ENCODE measurements at places on chromosomes 6 and 20.

- DNase-seq: no peak
These were observed 600.6 kb downstream of the QKI start for GRCh38 chr6:164015088-164015484.

DNA sequence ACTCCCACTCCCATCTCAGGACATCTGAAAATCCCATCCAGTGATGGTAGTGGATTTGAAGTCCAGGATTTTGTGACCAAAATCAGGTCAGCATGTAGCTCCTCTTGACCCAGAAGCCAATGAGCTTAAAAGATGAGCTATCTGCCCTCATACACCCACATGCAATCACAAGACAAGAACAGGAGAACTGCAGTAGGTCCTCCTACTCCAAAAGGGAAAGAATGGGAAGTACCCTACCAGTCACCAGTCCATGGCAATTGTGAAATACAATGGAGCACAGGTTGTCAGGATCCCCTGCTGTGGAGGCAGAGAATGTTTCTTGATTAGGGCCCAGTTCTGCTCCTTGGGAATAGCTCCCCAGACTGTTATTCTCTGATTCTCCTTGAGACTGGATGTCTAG, 347.3 kb upstream of the CNR1 start:
- no peak for DNase-seq

DNA sequence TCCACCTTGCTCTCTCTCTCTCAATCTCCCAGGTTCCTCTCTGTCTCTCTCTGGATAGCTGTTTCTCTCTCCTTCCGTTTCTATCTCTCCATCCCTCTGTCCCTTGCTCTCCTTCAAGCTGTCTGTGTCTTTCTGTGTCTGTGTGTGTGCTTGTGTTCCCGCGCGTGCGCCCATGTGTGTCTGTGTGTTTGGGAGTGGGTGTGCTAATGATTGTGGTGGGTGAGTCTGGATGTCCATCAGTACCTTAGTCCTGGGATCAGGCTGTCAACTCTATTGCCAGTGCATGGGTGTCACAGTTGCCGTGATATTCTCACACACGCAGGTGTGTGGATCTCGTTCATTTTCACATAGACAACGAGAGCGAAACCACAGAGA, 1380.6 kb upstream of the DEFB115 start:
- DNase-seq: no peak

DNA sequence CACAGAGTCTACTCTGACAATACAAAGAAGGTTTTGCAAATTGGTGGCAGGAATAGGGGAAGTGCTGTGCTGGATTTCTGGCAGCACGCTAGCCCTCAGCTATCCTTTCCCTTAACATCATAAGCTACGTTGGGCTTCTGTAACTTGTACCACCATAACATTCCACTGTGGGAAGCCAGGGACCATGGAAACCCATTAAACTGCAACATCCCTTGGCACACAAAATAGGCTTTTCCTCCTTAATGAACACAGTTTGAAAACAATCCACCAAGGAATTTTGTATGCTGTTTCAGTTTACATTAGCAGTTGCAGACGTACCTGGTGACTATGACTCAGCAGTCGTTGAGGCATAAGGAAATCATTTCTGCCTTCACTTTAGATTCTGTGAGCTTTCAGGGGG, 203.9 kb upstream of the RAB32 start:
- peak; percentile 9 for DNase-seq

DNA sequence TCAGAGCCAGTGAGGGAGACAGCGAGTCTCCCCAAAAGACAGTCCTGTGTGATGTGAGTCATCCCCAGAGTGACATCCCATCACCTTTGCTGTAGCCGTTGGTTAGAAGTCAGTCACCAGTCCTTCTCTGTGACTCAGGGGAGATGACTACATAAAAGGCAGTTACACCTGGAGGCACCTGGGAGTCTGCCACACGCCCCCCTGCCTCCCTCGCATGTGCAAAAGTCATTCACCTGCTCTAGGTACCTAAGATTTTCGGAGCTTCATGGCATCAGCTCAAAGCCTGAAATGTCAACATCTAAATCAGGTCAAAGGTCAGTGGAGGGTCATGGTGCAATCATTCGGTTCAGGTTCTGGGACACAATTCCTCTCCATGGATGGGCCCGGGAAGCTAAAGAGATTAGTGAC, 50.3 kb downstream of the PRR18 start:
- no peak for DNase-seq

- DNase-seq: no peak
These were observed 9.4 kb downstream of the MMP24 start for GRCh38 chr20:35235881-35236280.

DNA sequence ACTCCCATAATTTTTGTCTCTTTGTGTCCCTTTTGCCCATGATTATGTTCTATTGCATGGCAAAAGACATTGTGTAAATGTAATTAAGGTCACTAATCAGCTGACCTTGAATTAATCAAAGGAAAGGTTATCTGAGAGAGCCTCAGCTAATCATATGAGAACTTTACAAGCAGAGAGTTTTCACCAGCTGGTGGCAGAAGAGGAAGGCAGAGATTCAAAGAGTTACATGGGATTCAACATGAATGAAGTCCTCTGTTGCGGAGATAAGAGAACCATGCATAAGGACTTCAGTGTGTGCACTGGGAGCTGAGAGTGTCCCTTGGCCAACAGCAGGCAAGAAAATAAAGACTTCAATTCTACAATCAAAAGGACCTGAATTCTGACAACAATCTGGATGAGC, 494.1 kb upstream of the ARID1B start:
- no peak for DNase-seq

DNA sequence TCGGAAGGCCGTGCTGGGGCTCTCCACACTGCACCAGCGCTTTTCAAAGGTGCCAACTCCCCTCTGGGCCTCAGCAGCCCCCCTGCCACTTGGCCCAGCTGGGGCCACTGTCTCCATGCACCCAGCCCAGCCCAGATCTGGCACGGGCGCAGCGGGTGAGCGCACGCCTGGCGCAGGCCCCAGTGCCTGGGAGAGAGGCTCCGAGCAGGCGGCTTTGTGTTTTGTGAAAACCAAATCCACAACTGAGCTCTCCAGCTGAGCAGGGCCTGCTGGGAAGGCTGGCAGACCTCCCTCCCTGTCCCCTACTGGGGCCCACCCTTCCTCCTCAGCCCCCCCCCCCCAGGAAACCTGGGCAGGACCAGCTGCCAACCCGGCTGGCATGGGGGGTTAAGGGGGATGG, 17.0 kb downstream of the MDGA1 start:
- no peak for DNase-seq

DNA sequence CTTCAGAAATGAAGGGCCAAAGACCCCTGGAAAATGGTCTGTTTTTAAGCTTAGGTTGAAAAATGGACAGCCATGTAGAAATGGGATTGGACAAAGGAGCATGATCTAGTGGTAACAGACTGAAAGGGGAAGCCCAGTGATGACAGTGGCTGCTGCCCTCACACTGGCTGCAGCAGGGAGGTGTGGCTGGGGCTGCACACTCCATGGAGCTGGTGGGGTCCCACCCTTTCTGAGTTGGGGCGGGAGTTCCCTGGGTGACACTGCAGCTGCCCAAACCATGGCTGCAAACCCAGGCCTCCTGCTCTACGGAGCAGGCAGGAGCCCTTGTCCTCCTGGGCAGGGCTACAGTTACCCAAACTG, 8.5 kb upstream of the PACSIN1 start:
- no peak for DNase-seq

GRCh38 chr6:87669051-87669450, 33.0 kb downstream of the AKIRIN2 start:
- DNase-seq: no peak

GRCh38 chr6:17725083-17725482, 18.4 kb upstream of the NUP153 start:
- peak; percentile 46 for DNase-seq

DNA sequence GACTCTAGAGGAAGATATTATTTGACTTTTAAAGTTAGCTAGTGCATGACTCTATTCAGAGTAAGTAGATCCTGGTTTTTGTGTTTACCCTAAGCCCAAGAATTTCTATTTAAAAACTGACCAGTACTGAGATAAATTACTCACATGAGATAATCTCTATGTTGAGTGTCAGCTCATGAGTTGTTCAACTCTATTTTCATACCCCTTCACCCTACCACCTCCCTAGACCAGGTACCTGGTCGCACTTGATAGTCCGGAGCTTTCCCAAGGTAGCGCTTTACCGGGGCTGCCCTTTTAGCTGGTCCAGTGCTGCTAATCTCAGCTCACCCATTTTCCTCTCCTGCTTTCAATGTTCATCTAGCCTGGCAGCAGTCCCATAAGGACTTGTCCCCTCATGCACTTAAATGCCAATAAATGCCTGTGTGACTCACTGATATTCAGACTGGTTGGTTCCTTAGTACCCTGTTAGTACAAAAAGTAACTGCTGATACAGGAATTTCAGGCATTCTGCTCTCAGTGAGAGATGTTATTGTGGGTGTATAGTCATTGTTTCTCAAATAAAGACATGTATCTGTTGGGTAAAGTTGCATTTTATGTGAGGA, 503.9 kb downstream of the ADGRB3 start:
- peak; percentile 6 for DNase-seq

GRCh38 chr20:49914310-49915117, 815 bp downstream of the SPATA2 start:
- DNase-seq: no peak

DNA sequence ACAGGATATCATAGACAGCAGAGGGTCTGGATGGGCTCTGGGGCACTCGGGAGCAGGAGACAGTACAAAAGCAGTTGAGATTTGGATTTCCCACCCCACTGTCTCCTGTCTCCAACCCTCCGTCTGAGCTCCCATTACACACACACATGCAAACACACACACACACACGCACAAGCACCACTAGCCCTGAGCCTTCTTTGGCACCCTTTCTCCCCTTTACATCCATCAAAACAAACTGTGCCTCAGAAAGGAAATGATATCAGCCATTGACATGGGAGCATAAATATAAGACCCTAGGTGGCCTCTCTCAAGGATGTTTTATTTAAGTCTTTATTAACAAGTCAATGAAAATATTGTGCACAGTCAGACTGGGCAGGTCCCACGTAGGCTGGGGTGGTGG, 17.5 kb downstream of the TTBK1 start:
- DNase-seq: no peak

GRCh38 chr20:17860301-17861197, 108.0 kb downstream of the SNX5 start:
- no peak for DNase-seq

DNA sequence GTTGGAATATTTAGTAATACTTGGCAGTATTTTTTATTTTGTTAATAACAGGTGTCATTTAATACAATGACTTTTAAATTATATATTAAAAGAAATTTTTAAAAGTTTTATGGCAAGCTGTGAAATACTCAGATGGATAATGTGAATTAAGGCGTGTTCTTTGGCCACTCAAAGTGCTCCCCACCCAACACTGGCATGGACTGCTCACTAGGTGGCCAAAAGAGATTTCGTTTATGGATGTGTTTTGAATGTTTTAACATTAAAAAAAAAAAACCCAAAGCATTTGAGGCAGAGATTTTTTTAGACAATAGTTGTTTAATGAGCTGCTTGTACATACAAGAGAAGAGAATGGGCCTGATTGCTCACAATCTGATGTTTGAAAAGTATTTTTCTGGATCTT, 86.5 kb downstream of the QKI start:
- no peak for DNase-seq

GRCh38 chr6:141906569-141907080, 226.1 kb upstream of the GJE1 start:
- no peak for DNase-seq

GRCh38 chr6:44789806-44790205, 402.3 kb downstream of the CDC5L start:
- no peak for DNase-seq

DNA sequence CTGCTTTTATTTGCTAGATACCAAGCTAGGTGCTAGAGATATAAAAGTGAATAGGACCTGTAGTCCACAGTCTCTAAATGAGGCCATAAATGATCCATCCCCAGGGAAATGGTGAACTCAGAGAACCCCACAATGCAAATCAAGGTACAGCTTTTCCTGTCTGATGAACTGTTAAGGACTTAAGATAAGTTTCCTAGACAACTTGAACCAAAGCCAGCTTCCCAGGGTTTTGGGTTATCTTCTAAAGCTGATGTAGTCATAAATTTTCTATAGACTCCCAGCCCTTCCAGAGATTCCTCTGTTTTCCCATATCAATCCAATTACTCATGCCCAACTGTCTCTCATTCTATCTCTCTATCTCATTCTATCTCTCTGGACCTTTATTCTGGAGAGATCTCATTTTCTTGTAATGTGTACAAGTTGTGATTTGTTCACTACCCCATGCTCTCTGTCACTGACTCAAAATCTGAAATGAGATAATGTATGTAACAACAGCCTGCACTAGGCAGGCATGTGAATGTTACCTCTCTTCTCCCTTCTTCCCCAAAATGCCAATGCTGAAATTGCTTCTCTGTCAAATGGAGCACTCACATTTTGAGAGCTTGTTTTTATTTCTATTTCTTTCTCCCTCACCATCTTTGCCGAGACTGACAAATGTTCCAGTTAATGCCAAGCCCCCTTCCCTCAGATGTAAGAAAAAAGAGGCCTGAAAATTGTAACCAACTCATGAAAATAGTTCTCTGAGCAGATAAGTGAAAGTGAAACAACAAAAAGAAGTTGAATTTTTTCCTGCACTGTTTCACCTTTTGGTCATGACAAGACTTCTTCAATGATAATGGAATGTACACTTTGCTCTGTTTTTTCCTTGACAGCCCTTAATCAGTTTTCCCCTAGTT, 279.9 kb downstream of the SLC35F1 start:
- DNase-seq: peak; percentile 9

GRCh38 chr6:159262586-159262985, 93.4 kb downstream of the FNDC1 start:
- DNase-seq: no peak

Measured in fibroblast of skin of abdomen (primary cell).